ENCODE measurements at places on chromosomes 3 and 15.

DNA sequence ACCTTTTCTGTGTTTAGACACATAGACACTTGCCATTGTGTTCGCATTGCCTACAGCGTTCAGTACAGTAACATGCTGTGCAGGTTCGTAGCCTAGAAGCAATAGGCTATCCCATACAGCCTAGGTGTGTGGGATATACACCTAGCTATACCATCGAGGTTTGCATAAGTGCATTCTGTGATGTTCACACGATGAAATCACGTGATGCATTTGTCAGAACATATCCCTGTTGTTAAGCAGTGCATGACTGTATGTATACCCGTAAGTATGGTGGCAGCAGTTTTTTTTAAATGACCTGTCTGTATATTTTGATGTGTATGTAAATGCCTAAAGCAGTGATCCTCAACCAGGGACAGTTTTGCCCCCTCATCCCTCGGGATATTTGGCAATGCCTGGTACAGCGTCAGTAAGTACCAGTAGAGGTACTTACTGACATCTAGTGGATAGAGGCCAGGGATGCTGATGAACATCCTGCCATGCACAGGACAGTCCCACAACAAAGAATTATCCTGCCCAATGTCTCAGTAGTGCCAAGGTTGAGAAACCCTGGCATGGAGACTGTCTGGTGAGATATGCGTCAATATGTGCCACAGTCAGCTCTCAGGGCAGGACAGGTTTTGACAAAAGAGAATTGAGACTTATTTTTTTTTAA is 129.1 kb downstream of the HCN4 start:
- no peak for DNase-seq

- no peak for DNase-seq
Observed at GRCh38 chr3:116483135-116483534, 37.8 kb upstream of the LSAMP start.

GRCh38 chr3:99776516-99777209 is 41.0 kb upstream of the CMSS1 start:
- DNase-seq: no peak

GRCh38 chr15:56491110-56491722 is 26.3 kb upstream of the MNS1 start:
- peak; percentile 51 for DNase-seq

- peak; percentile 63 for DNase-seq
Observed at GRCh38 chr3:153621953-153622352, 459.9 kb downstream of the RAP2B start.

GRCh38 chr3:77618686-77619085 is 578.8 kb downstream of the ROBO2 start:
- DNase-seq: no peak

GRCh38 chr3:194632226-194632808 is 902 bp downstream of the TMEM44 start:
- DNase-seq: no peak

GRCh38 chr15:48112242-48112641 is 8.5 kb upstream of the SLC24A5 start:
- no peak for DNase-seq

DNA sequence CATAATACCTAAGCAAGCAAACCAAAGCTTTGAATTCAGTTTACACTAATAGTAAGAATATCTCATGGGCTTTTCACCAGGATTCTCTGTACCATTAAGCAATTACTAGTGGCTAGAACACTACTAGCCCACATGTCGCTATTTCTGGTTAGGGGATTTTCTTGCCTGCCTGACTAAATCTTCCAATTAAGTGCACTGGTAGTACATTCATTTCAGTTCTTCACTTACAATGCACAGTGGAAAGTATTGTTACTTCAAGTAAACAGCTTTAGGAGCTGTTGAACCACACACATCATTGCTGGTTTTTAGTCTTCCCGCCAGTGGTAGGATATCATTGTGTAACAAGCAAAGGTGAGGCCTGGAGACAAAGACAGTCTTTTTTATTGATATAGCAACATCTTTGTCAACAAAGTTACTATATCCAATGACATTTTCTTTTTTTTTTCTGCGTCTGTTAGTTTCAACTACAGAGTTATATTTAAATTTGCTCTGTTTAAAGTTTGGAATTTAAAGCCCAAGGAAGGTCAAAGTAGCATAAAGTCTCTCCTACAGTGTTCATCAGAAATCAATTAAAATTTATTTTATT is 826.8 kb upstream of the NR2F2 start:
- no peak for DNase-seq

- no peak for DNase-seq
Observed at GRCh38 chr15:67145710-67146109, 80.3 kb downstream of the SMAD3 start.

DNA sequence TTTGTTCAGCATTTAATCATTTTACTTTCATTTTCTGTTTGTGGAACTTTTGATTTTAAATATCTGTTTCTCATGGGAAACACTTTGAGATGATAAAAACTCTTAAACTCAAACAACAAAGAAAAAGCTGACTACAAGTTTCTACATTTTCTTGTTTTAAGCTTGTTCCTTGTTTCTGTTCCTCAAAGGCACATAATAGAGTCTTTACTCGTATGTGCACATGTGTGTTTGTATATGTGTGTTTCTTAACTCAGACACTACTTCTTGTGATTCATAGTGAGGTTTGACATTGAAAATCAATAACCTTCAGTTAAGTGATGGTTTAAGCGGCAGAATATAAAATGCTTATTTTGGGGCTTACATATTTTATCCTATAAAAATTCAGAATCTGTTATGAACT is 786.7 kb upstream of the EPHA6 start:
- no peak for DNase-seq

DNA sequence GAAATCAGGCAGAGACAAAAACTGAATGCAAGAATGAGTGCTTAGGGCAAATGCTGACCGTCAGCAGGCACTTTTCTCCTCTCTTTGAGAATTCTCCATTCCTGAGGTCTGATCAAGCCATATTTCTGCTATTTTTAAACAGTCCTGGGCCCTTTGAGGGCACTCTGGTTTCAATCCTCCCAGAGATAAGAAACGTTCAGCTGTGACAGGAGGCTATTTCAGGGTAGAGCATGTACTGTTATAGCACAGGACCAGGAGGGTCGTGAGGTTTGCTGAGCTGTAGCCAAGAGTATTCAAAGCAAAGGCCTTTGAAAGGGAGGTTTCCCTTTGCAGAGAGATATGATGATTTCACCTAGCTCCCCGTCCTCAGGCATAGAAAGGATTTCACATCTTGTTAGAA is 39.6 kb upstream of the PDZRN3 start:
- DNase-seq: no peak

DNA sequence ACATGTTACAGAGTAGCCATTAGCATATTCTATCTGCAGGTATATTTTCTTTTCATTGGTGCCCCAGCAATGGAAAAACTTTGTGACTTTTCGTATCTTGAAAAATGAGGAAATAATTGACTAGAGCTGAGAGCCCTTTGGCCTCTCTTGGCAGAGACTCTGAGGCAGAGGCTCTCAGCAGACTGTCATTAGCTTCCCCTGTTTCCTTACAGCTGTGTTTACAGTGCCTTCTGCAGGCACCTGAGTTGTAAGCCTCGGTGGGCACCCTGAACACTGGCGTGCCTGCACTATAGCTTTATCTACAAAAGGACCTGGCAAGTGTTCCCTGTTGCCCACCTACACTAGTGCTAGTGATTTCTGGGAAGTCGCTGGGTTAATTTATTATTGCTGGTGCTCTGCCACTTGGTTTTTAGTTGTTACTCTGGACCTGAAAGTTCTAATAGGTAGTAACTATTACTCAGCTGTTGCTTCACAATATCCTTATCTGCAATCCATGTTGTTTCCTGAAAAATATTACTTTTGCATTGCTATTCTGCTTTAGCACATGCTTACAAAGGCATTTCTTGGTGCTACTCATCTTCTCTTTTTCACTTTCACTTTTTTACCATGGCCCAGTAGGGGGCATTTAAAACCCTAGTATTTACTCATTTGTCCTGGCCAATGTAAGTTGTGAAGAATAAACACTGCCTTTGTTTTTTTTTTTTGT is 7.8 kb upstream of the GPR171 start:
- no peak for DNase-seq

Measured in CD4-positive, alpha-beta T cell treated with Interferon alpha-2 for 1 hour (primary cell).